ENCODE measurements at places on chromosomes 3 and 15. TPM values are rescaled to one million over a fixed set of nuclear protein-coding genes. Genes with fewer than 3 reads are reported as not detected.

GRCh38 chr3:5274091-5274490, 86.6 kb downstream of the EDEM1 start:
- no peak for DNase-seq

The TMEM212 gene
- not detected for polyA plus RNA-seq

The KAT2B gene
- 1.7 TPM for polyA plus RNA-seq

The KLHL40 gene
- polyA plus RNA-seq = not detected

The XIRP1 gene
- not detected for polyA plus RNA-seq

DNA sequence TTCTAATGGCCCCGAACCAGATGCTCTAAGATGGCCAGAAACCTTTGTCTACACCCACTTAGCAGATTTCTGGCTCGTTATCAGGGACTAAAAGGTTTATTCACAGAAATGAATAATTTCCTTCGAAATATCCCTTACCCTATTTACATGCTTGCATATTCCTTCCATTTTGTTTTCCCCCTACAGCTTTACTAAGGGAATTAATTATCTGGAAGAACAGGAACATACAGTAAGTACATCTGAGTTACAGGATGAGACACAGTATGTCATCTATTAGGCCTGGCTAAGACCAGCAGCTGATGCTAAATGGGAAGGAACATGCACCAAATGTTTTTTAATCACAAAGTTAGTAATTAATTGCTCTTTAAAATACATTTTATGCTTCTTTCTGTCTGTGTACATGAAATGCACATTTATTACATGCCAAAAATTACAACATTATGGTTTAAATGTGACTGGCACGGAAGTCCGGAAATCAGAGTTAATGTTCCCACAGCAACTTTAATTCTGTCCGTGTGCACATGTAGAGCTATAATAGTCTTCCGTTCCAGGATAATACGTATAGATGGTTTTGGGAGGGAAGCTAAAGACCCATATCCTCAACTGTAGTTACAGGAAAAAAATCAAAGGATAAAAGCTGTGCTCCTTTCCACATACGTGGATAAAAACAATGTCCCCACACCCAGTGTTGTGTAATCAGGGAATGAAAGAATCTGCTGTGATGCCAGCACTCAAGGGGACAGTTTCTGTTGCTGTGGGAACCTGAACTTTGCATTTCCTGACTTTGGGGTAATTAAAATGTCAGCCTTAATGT, 82.0 kb downstream of the TIGIT start:
- no peak for DNase-seq

The DGKG gene
- polyA plus RNA-seq = 3.8 TPM

DNA sequence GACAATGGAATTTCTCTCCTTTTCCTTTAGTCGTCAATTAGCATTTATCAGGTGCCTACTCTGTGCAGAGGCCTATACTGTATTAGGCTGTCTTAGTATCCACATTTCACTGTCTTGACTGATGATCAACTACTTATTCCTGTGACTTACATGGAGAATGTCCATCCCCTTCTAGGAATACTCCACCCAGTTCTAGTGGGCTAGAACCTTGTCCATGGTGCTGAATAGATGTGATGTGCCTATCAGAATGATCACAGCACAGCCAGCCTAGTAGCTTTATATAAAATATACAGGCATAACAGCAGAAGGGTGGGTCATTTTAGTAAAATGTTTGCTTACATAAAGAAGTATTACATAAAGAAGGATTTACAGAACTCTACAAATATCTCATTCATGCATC, 621.4 kb downstream of the PDCD6IP start:
- DNase-seq = no peak

- no peak for DNase-seq
Observed at GRCh38 chr15:83199288-83199687, 8.3 kb downstream of the HDGFL3 start.

GRCh38 chr3:152835601-152836102, 721 bp downstream of the P2RY1 start:
- no peak for DNase-seq

DNA sequence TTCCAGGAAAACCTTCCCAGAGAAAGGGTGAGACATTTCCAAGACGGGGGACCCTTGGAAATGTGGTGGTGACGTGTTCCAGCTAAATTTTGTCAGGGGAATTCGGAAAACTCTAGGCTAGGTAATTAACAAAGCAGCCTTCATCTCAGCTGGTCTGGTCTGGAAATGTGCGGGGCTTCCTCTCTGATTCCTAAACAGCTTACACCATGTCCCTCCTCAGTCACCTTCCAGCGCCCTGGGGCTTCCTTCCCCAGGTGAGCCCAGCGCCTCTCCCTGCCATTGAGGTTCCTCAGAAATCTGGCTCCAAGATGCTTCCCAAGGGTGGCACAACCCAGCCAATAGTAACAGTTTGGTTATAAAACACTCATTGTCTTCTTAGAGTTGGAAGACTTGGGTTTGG, 571 bp downstream of the ACAD9 start:
- DNase-seq = no peak

DNA sequence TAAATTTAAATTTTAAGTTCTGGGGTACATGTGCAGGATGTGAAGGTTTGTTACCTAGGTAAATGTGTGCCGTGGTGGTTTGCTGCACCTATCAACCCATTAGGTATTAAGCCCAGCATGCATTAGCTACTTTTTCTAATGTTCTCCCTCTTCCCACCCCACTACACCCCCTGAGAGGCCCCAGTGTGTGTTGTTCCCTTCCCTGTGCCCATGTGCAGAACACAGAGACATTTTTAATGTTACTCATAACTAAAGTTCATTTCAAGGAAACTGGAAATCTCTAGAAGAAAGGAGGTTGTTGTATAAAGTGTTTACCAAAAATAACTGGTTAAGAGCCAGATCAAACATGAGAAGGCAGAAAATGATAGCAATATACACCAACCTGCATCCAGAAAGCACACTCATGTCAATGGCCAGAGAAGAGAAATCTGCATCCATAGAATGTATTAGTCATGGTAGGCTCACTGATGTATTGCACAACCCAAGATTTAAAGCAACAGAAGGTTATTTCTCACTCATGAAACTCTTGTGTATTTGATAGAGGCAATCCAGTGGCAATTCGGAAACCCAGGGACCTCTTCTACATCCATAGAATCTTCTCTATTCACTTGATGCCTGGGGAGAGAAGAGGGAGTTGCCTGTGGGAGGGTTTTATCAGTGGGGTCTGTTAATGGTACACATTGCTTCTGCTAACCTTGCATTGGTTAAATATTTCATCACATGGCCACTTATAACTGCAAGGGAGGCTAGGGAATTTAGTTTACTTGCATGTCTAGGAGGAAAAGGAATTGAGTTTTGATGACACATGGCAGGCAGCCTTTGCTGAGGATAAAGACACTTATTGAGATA, 321.9 kb upstream of the RASGRP1 start:
- no peak for DNase-seq

The GOLGA6L1 gene
- polyA plus RNA-seq = not detected

- no peak for DNase-seq
Observed at GRCh38 chr3:23239211-23240068, 36.3 kb downstream of the UBE2E2 start.

- DNase-seq = no peak
Observed at GRCh38 chr15:69395460-69395859, 18.7 kb upstream of the KIF23 start.

DNA sequence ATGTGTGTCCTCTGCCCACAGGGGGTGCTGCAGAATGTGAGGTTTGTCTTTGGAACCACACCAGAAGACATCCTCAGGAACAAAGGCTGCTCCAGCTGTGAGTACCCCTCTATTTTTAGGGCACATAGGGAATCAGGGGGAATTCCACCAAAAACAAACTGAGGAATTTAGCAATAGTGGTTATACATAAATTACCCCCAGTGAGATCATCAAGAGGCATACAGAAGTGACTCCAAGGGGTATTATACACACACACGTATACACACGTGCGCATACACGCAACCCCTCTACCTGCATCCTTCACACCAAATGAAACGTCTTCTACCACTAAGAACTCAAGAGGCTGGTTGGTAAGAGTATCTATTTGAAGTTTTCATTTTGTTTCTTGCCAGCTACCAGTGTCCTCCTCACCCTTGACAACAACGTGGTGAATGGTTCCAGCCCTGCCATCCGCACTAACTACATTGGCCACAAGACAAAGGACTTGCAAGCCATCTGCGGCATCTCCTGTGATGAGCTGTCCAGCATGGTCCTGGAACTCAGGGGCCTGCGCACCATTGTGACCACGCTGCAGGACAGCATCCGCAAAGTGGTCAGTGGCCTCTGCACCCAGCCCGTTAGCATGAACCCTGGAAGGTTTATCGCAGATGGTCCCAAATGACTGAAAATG, 2.9 kb downstream of the THBS1 start:
- DNase-seq = peak; percentile 25

DNA sequence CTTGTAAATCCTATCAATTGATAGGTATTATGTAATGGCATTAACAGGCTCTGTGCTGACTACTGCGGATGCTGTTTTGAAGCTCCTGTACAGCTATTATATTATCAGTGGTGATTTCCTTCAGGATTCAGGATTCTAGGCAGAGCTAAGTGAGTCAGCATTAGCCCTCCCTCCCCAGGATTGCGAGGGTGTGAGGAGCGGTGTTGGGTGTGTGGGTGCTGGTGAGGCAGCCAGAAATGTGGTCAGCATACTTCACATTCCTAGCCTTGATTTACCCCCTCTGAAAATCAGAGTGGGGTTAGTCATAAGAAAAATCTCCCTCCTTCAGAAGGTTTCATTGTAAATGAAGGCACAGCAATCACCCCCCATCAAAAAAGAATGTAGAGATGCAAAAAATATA, 72.5 kb downstream of the SNTN start:
- no peak for DNase-seq

The CD276 gene
- 28.0 TPM for polyA plus RNA-seq

- DNase-seq = no peak
Observed at GRCh38 chr3:187973977-187974870, 179.7 kb upstream of the LPP start.

Data from HepG2 (cell line).